Stimulated activated CD4-positive, alpha-beta T cell treated with anti-CD3 and anti-CD28 coated beads, Interleukin-15, amount 100 ng/mL, for 1 hour (primary cell): ENCODE measurements at places on chromosomes 5 and 9.
A peak's percentile ranks its signal among the peaks of the same experiment; 100 is the strongest.

DNA sequence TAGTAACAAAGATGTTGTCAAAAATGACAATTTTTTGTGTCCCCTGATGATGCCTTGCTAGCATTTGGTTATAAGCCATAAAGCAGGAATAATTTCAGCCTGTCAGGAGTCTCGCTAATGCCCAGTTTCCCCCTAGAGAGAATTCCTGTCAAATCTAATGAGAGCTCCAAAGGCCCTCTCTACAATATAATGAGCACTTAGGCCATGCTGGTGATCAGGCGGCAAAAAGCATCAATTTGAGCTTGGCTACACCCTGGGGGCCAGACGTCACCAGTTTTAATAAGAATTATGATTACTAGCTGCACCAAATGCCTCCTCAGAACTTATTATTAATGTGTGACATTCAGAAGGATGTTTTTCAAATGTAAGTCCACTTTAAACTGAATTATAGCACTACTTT is 6.1 kb downstream of the TLE1 start:
- DNase-seq = no peak

- DNase-seq = no peak
Observed at GRCh38 chr9:74493512-74493911, 3.6 kb upstream of the RORB start.

GRCh38 chr5:96432216-96433065 is 607 bp downstream of the PCSK1 start:
- no peak for DNase-seq

GRCh38 chr5:78046006-78046405 is 248.5 kb downstream of the AP3B1 start:
- DNase-seq = no peak

DNA sequence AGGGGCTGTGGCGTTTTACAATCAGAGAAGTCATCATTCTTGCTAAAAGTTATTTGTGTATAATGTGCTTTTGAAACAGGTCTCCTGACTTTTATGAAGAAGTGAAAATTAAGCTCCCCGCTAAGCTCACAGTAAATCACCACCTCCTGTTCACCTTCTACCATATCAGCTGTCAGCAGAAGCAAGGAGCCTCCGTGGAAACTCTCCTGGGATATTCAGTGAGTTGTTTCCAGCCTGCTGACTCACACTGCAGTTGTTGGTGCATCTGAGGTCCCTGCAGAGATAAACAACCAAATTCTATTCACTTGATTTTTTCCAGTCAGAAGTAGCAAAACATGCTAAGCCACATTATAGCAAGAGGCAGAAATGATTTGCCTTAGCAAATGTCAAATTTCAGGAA is 156.7 kb downstream of the DOCK8 start:
- DNase-seq = no peak

GRCh38 chr9:113178087-113178486 is 27.3 kb downstream of the SLC31A2 start:
- DNase-seq = no peak

GRCh38 chr9:486156-486555 is 271.5 kb downstream of the DOCK8 start:
- no peak for DNase-seq

DNA sequence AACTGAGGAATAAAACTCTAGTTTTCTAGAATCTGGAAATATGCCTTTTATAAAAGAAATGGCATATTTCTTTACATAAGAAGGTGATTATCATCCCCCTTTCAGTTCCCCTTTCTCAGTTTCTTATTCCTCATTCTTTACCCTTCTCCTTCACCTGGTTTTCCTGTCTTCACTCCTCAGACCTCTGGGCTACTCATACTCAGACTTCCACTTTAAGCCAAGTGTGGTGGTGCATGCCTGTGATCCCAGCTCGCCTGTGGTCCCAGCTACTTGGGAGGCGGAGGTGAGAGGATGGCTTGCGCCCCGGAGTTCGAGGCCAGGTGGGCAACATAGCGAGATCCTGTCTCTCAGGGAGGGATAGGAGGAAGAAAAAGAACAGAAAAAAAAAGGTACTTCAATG is 57.2 kb downstream of the RANBP6 start:
- no peak for DNase-seq

- no peak for DNase-seq
Observed at GRCh38 chr5:148938522-148938882, 112.1 kb downstream of the ADRB2 start.

- DNase-seq = no peak
Observed at GRCh38 chr5:86337667-86338460, 279.9 kb upstream of the COX7C start.

GRCh38 chr9:20117986-20118385 is 329.1 kb upstream of the SLC24A2 start:
- no peak for DNase-seq

- no peak for DNase-seq
Observed at GRCh38 chr5:88230546-88231066, 38.0 kb downstream of the TMEM161B start.

GRCh38 chr9:134443174-134444037 is 117.2 kb downstream of the RXRA start:
- peak; percentile 79 for DNase-seq

- DNase-seq = no peak
Observed at GRCh38 chr9:70257991-70258691, 637 bp upstream of the SMC5 start.

- DNase-seq = no peak
Observed at GRCh38 chr5:40334242-40334635, 345.5 kb upstream of the PTGER4 start.

DNA sequence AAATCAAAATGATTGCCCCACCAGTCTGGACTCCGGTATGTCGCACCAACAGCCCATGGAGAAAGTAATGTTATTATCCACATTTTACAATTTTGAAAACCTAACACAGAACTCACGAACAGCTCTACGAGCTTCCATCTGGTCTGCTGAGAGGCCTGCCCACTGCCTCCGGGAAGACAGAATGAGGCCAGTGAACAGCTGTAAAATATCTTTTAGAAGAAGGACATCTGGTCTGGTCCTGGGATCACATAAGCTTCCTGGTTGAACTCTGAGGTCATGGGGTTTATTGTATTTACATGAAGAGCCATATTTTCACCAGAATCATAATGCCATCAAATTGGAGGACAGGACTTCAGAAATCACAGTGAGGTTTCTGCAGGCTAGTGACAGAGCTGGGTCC is 89.0 kb downstream of the FRMD3 start:
- DNase-seq = no peak

- DNase-seq = no peak
Observed at GRCh38 chr5:72837524-72838096, 21.1 kb downstream of the TNPO1 start.

GRCh38 chr5:4212981-4213819 is 617.6 kb downstream of the IRX1 start:
- no peak for DNase-seq

DNA sequence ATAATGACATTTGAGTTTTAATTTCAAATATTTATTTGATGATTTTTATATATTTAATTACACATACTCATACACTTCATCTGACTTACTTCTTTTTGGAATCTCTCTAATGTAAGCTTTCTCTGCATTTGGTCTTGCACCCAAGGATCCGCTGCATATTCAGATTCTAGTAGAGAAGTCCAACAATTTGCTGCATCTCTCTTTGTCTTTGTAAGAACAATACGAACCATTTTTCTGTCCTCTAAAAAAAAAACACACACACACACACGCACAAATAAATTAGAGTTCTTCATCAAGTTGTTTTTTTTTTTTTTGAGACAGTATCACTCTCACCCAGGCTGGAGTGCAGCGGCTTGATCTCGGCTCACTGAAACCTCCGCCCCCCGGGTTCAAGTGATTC is 3.1 kb downstream of the NUDCD2 start:
- no peak for DNase-seq

GRCh38 chr5:39661026-39661779 is 236.4 kb upstream of the DAB2 start:
- no peak for DNase-seq

DNA sequence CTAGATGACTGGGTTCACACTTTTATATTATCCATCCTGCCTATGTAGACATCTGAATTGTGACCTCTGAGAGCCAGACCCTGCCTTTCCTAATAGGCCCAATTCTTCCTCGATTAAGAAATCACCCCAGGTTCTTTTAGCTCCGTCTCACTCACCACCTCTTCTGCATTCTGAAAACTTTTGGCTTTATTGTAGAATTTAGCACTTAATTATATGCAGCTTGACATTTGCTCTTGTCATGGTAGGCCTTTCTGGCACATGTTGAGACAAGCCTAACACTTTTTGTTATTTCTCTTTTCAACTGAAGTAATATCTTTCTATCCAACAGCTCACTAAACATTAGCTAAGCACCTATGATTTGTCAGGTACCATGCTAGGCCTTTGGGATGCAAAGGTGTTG is 163.3 kb downstream of the INSYN2B start:
- DNase-seq = no peak

DNA sequence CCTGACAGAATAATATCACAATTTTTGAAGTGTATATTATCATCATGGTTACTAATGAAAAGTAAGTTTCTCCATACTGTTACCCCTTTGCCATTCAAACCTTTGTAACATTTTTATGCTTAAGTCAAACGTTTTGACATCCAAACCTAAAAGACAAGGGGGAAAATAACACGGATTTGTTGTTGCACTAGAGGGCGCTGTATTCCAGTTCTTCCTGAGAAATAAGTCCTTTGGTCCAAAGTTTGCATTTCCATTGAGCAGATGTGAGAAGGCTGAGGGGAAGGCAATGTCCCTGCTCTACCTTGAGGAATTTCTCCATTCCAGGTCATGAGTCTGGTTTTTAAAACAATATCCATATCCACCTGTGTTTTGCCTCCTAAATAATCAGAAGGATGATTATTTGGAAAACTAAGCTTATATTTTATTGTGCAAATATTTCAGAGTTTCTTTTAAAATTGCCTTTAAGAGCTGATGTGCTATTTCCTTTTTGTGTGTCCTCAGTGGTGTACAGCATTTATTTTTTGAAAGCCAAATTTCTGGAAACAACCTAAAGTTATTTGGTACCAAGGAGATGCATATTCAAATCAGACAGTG is 9.7 kb downstream of the LECT2 start:
- DNase-seq = no peak

DNA sequence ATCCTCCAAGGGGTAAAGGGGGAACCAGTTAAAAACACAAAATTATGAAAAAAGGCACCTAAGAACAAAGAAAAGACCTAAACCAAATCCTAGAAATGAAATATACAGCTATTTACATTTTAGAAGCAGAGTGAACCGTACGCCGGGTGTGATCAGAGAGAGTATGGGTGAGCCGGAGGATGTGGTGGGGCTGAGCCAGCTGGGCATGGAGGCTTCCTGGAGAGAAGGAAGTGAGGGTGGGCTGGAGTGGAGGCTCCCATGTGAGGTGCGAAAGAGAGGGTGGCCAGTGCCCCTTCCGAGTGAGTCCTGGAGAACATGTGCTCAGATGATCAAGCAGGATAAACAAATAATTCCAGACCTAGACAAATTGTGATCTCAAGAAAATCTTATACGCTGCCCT is 111.6 kb downstream of the CACNA1B start:
- DNase-seq = no peak

- no peak for DNase-seq
Observed at GRCh38 chr5:128228521-128228920, 145.0 kb downstream of the SLC12A2 start.

GRCh38 chr5:135303582-135304173 is 95.4 kb downstream of the MACROH2A1 start:
- DNase-seq = no peak

DNA sequence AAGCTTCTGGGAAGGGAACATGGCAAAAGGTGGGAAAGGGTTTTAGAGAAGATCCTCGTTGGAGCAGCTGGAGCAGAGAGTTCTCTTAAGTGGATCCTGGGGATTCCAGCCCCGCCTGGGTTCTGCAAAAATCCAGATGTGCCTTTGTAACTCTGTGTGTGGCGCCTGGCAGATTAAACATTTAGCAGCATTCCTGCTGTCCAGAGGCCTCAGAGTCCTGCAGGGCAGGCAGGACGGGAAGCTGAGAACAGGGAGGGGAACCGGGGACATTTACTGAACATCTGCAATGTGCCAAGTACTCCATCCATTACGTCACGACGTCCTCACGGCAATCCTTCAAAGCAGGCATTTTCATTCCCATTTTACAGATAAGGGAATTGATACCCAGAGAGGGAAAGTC is 6.0 kb downstream of the EIF4E1B start:
- DNase-seq = no peak

DNA sequence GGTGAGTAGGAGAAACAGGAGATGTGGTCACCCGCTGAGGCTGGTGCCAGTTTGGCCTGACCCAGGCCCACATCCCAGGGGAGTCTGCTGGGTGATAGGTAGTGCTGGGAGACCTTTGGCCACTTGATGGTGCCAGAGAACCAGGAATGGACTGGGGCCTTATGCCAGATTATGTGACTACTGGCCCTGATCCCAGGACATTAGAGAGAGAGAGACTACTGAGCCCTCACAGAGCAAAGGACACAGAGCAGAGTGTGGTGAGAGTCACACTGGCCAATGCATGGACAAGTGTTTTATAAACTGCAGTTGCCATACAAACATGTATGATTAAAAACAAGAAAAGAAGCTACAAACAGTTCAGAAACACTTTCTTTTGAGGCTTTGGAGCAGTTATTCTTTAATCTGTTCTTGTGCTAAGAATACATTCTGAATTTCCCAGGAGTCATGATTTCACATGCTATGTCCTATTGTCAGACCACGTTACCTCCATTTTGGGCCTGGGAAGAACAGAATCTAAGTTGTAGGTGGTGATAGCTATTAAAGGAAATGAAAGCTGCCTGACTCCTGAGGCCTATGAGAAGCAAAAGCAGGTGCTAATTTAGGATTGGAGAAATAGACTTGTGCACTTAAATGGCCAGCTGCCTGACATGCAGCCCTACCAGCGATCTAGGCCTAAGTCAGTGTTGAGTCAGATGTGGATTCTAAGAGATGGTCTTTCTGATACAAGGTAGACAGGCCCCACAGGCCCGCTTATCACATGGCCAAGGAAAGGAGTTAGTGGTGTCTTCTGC is 32.6 kb upstream of the TMOD1 start:
- DNase-seq = peak; percentile 25

DNA sequence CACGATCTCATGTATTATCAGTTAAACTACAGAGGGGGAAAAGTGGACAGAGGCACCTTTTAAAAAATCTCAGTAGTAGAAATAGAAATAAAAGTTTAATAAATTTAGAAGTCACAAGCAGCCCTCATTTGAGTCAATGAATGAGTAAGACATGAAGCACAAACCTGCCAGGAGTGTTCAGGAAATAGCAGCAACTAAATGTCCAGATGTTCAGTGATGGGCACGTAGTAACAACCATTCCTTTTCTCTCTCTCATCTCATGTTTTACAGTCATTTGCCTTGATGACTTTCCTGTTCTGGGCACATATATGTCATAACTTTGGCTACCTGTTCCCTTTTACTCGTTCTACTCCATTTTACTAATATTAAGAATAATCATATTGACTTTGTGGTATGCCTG is 17.7 kb downstream of the ISOC1 start:
- DNase-seq = no peak

- DNase-seq = no peak
Observed at GRCh38 chr9:87465816-87466215, 31.9 kb upstream of the DAPK1 start.

- no peak for DNase-seq
Observed at GRCh38 chr5:69090158-69090557, 3.7 kb upstream of the SLC30A5 start.

GRCh38 chr9:94928691-94929368 is 202.3 kb downstream of the AOPEP start:
- DNase-seq = no peak

GRCh38 chr5:58085800-58086199 is 374.1 kb downstream of the PLK2 start:
- DNase-seq = no peak
